ENCODE measurements at places on chromosomes 16 and 17.

GRCh38 chr17:30449480-30449879 is 27.7 kb upstream of the GOSR1 start:
- no peak for DNase-seq

DNA sequence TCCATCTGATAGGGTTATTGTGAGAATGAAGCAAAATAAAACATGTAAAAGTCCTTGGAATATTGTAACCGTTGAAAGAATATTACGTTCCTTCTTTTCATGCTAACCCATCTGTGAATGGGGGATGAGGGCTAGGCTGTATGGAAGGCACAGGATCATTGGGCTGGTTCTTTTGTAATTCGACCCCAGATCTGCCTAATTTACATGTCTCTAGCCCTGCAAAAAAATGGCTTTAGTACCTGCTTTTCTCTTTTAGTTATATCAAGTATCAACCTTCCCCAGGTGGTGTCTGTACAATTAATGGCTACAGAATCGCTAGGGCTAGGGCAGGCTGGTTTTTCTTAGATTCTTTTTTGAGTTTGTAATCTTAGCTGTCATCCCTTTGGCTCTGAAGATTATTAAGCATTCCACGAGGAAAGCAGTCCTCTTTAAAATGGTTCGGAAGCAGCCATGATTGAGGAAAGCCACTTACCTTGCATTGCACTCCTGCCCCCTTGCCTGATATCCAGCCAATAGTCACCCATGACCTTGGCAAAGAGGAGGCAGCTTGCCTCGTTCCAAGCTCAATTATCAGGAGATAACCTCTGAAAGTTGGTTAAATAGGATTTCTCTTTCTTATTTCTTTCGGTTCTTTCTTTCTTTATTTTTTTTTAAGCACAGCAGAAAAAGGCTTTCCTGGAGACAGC is 153.9 kb upstream of the ZKSCAN2 start:
- no peak for DNase-seq

DNA sequence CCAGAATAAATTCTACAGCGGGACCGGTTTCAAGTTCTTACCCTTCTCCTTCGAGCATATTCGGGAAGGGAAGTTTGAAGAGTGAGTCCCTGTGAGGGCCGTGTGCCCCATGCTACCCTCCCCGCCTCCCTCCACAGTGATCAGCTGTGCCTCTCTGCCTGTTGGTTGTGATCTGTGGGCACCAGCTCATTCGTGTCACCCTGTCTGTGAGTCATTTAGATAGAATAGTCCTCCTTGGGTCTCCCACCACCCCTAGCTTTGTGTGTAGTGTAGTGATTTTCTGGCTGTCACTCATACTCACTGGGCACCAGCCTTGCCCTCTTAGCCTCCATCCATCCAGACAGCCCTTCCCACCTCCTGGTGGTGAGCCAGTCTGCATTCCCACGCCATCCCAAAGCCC is 15.0 kb upstream of the NAGLU start:
- no peak for DNase-seq

DNA sequence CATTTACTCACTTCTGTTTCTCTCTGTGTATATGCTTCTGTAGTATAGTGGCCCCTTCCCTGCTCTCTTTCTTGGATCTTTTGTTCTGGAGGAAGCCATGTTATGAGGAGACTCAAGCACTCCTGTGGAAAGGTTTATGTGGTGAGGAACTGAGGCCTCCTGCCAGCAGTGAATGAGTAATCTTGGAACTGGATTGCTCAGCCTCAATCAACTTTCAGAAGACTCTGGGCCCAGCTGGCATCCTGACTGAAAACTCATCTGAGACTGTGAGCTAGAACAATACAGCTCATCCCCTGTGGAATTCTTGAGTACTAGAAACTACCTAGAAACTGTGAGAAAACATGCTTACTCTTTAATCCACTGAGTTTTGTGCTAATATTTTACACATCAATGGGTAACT is 133.1 kb upstream of the ZKSCAN2 start:
- DNase-seq: no peak

DNA sequence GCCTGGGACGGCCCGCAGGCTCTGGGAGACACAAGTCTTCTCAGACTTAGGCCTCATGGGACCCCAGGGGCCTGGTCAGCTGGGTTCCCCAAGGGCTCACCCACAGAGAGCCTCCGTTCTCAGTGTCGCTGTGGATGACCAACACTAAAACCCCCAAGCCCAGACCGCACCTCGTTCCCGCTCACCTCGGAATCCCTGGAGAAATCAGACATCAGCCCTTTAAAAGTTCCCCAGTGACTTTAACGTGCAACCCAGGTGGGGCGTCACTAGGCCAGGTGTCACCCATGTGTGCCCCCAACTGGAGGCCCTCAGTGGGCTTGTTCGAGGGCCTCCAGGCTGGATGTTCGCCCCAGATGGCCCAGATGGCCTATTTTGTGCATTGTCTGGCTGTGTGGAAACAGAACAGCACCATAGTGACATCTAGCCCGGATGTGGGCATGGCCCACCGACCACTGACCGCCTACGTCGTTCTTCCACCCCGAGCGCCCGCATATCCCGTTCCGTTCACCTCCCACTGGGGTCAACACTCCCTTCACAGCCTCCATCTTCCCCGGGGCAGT is 52.3 kb upstream of the DNAH17 start:
- no peak for DNase-seq

GRCh38 chr16:70805380-70805779 is 4.4 kb upstream of the VAC14 start:
- no peak for DNase-seq

DNA sequence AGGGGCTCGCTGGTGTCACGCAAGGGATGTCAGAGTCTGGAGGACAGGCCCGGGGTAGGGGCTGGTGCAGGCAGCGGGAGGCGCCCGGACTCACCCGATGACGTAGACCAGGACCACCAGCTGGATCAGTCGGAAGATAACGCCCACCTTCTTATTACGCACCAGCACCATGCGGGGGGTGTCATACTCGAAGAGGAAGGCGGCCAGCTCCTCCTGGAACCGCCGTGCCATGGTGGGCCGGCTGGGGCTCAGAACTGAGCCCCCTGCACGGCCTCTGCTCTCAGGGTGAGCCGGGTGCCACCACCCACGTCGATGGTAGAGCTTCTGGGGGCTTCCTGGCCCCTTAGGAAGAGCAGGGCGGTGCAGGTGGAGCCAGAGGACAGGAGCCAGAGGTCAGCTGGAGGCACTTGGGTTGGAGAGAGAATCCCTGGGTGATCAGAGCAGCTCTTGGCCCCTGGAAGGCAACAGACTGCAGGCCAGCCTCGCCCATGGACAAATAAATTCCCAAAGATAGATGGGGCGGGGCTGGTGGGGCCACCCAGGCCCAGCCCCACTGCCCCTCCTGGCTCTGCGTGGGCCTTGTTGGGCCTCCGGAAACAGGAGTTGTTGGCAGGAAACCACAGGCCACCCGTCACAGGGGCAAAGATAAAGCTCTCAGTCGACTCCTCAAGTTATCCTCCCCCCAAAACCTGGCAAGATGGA is at the start of gene P2RX1:
P2RX1 (minus strand) TSS at position 471 of the 702 bp plus-strand sequence; CDS start at position 231, 240 bp downstream.
- peak; percentile 73 for DNase-seq

GRCh38 chr16:1152651-1153259 is at the start of gene CACNA1H:
TSS of gene CACNA1H (plus strand) at chr16:1153106. CDS start at chr16:1153738, 632 bp downstream.
- DNase-seq: no peak

GRCh38 chr17:8068736-8069586 is 18.6 kb downstream of the ALOX12B start:
- no peak for DNase-seq

GRCh38 chr16:56916571-56917403 is 15.2 kb upstream of the HERPUD1 start:
- DNase-seq: no peak

- DNase-seq: no peak
Measured at GRCh38 chr16:83963277-83964119, 4.5 kb upstream of the NECAB2 start.

GRCh38 chr16:50731130-50731988 is 10.5 kb upstream of the CYLD start:
- DNase-seq: no peak

DNA sequence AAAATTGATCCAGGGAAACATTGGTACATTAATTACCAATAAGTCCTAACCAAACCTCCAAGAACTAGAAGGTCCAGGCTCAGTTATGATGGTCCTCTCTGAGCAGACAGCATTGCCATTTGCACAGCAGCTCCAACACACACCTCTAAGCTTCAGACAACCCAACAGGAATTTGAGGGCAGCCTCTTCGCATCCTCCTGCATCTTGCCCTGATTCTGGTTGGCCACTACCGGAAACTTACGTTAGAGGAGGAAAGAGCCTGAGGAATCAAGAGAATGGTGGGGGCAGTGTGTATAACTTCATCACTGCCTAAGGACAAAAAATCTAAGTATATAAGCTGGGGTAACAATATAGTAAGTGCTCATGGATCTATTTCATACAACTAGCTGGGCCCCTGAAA is 15.7 kb downstream of the FAM117A start:
- DNase-seq: peak; percentile 45
